ENCODE measurements at places on chromosomes 5 and 9. TPM values are rescaled to one million over a fixed set of nuclear protein-coding genes. Genes with fewer than 3 reads are reported as not detected.

PCDHGC4 gene
- total RNA-seq, result 0.54 TPM

IFNA21 gene
- total RNA-seq, result not detected

SLC4A9 gene
- not detected for total RNA-seq

GDF9 gene
- 0.54 TPM for total RNA-seq

POLE3 gene
- total RNA-seq, result 59.0 TPM

GFPT2 gene
- under 0.01 TPM for total RNA-seq

CNTFR gene
- not detected for total RNA-seq

REEP2 gene
- 2.7 TPM for total RNA-seq

GCNT4 gene
- total RNA-seq, result 0.27 TPM

HAVCR2 gene
- 5.9 TPM for total RNA-seq

FREM1 gene
- total RNA-seq, result 26.4 TPM

DNA sequence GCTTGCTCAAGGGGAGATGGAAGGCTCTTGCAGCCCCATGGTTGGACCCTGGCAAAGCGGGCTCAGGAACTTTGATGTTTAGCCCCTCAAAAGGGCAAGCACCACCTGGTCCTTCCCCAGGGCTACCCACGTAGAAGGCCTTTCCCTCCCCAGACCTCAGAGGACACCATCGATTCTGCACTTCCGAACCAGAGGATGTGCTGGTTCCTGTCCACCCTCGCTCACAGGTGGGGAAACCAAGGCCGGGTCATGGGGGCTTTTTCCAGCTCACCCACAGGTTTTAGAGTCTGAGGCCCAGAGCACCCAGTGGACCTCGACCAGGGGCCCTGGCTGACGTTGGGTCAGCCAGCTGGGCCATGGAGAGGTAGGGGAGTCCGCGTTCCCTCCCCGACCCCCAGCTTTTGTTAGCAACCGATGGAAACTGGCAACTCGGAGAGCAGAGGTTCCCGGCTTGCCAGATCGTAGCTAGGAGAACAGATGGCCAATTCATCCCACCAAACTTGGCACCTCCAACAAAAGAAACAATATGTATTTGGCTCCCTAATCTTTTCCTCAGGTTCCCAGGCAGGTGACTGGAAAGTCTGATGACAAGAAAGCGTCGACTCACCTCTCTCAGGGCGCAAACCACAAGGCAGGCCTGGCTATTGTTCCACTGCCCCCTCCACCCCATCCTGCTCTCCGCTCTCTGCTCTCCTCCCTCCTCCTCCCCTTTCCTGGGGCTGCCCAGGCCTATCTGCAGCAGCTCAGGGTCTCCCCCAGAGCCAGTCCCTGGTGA lies 167.6 kb upstream of the SMIM23 start:
- DNase-seq, result no peak

GRCh38 chr5:104774372-104774771 lies 1211.8 kb upstream of the NUDT12 start:
- no peak for DNase-seq

DNA sequence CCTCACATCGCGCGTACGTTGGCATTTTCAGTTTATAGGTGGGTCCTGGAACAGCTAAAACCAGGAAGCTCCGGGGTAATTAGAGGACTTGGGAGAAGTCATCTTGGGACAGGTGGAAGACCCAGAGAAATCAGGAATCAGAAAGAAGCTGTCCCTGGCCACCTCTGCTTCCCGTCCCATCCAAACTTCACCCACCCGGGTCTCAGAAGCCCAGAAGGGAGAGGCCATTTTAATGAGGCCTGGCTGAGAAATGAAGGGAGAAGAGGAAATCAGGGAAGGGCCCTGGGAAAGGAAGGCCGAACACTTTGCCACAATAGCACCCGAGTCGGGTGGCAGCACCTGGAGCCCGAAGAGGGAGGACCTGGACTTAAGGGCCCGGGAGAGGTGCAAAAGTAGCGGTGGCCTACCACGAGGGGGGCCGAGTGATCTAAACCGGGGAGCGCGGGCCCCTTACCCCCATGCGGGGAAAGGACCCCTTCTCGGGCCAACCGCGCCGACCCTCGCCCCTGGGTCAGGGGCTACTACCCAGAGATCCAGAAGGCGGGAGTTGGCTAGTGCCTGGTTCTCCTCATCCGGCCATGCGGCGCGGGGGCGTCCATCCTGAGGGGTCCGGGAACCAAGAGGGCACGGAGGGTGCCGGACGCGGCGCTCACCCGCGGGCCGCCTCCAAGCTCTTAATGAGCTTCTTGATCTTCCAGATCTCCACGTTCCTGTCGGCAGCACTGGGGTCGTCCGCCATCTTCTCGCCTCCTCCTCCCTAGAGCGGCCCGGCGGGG lies 668 bp downstream of the ETF1 start:
- DNase-seq, result no peak

GRCh38 chr5:173594061-173594460 lies 22.4 kb downstream of the BOD1 start:
- no peak for DNase-seq

- no peak for DNase-seq
These were observed 146.6 kb upstream of the TUT7 start for GRCh38 chr9:86500667-86501435.

DNA sequence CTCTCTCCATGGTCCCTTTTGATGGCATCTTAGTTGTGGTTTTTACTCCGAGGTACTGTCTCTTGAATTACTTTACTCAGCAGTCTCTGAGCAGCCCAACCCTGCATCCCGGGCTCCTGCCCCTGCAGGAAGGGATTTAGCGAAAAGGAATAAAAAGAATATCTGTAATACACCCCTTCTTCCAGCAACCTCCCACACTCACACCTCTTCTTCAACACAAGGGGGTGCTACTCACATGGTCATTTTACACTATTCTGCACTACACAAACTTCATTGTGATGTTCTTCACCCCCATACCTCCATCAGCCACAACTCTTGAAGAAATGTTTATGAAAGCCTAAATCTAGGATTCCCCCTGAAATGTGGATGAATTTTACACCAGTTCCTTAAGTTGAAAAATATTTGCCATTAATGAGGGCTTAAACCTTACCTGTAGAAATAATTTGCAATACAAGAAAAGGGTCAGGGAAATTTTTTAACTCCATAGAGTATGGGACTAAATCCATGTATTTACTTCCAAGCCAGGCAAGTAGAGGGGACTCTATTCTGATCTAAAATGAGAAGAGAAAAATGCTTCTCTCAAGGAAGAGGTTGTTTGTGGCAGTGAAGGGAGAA lies 26.0 kb downstream of the TPD52L3 start:
- peak; percentile 54 for DNase-seq

DNA sequence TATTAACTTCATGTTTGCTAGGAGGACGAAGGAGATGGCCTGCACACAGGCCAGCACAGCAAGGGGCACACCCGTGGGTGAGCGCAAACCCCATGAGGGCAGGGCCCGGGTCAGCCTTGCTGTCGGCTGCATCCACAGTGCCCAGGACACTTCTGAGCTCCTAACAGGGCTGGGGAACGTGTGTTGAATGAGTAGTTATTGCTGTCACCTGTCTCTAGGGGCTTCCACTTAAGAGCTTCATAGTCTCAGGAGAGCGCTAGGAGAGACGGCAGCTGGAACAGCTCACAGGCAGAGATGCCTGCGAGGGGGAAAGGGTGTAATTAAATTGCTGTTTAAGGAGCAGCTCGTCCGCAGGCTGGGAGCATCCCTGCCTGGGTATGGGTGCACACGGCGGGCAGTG lies 91.4 kb upstream of the NEURL1B start:
- no peak for DNase-seq

DNA sequence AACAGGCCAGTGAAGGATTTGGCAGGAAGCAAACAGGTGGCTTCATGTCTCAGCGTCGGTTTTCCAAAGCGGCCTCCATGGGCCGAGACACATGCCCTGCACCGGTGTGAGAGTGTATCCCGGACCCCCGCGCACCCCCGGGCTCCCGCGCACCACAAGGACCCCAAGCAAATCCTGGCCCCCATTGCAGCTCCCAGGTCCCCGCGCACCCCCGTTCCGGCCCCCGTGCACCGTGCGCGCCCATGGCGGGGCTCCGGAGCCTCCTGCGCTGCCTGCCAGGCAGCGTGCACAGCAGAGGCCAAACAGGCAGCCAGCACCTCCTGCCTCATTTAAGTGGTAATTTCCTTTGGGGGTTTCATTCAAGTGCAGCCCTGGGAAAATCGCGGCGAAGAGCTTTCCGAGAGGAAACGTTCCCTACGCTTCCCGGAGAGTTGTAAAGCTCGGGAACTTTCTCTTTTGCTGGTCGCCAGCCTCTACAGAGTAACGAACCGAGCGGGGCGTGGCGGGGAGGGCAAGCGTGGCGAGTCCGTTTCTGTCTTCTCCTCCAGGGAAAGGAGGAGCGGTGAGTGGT lies 145.5 kb upstream of the SLC24A2 start:
- no peak for DNase-seq

GRCh38 chr9:134171316-134172197 lies 7.2 kb upstream of the RNU6ATAC start:
- DNase-seq, result no peak

DNA sequence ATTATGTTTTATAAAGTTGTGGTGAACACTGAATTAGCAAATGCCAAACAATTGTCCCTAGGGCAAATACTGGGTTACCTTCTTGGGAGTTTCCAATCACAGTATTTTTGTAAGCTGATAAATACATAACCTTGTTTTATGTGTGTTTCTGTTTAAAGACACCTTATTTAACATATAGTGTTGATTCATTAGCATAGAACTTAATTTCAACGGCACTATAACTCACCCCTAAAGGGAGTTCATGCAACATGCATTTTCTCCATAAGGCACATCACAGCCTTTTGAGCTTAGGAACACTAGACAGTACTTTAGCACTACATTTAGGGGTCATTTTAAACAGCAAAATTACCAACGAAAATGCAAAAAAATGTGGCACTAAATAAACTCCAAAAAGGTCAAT lies 74.2 kb upstream of the TYRP1 start:
- DNase-seq, result no peak

- no peak for DNase-seq
These were observed 262.7 kb upstream of the KLF9 start for GRCh38 chr9:70677055-70677735.

GRCh38 chr5:168869615-168870227 lies 290.6 kb upstream of the PANK3 start:
- DNase-seq, result no peak

DNA sequence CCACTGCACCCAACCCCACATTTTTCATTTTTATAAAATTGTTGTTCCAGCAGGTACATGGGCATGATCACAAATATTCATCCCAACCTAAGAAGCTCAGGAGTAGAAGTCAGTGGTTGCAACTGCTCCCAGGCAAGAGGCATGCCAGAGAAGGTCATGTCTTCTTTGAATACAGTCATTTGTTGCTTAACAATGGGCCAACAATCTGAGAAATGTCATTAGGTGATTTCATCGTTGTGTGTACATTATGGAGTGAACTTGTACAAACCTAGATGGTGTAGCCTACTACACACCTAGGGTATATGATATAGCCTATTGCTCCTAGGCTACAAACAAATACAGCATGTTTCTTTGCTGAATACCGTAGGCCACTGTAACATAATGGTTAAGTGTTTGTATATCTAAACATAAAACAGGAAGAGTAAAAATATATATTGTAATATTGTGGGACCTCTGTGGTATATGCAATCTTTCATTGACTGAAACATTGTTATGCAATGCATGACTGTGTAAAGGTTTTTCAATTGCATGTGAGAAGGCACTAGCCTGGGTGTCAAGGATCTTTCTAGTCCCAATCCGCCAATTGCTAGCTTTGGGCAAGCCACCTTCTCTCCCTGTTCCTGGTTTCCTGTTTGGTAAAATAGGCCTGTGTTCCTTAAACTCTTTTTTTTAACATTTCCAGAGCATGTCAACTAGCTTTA lies 27.6 kb downstream of the ATP10B start:
- no peak for DNase-seq

DNA sequence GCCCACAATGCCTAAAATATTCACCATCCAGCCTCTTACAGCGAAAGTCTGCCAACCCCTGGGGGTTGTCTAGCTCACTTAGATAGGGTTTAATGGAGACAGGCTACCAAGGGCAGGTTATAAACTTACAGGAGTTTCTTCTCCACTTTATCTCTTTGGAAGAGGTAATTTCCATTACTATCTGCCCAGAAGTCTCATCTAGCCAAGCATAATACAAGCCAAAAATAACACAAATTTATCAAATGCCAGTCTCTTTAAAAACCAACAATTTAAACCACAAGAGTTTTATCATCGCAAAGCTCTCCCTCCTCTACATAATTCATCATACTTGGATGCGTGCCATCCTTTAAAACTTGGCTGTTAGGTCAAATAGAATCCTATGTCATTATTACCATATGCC lies 6.2 kb downstream of the RBM22 start:
- no peak for DNase-seq

DNA sequence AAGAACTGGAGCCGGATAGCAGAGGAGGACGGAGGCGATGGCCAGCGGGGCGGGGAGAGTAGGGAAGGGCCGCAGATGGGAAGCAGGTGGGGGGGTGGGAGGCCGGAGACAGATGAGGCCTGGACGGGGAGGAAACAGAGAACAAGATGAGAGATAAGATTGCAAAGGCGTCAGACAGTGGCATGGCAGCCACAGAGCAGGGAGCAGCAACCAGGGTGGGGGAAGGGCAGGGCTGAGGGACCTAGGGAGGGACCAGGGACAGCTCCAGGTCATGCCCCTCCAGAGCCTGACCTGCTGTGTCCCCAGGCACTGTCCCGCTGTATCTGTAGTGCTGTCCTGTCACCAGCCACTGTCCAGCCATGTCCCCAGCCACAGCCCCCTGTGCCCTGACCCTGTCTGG lies 49.6 kb upstream of the LMX1B start:
- DNase-seq, result no peak

DNA sequence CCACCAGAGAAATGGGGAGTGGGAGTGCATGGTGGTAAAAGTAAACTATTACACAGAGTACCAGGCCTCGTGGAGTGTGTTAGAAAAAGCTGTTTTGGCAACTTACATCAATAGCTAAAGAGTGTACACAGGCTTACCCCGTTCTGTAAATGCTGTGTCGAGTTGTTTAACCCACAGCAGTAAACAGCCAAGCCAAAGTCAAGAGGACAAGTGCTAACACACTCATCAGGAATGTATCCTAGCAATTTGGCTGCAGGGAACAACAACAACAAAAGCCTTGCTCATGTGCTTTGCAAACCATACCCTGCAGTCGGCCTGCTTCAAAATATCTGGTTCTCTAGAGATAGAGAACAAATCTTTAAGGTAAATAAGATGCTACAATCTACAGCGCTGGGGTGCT lies 15.9 kb downstream of the DAP start:
- no peak for DNase-seq

DNA sequence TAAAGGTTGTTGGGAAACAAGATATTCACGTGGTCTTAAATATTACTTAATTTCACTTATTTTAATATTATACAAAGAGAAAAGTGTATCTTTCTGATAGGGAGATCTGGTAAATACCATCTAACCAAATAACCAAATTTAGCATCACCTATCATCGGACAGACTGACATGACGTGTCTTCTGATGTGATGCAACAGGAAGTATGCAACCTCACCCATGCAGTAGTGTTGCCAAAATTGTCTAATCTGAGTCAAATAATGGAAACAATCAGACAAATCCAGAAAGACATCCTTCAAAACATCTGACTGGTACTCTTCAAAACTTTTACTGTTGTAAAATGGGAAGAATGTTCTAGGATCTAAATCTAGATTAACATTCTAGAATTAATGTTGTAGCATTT lies 148.0 kb downstream of the FGF1 start:
- no peak for DNase-seq

- no peak for DNase-seq
These were observed 62.8 kb downstream of the SHOC1 start for GRCh38 chr9:111731928-111732327.

- no peak for DNase-seq
These were observed 181.3 kb upstream of the ZNF608 start for GRCh38 chr5:124927735-124928134.
